ENCODE measurements at places on chromosomes 2 and 18.

GRCh38 chr2:204370172-204370718 lies 175.0 kb upstream of the PARD3B start:
- DNase-seq: no peak

DNA sequence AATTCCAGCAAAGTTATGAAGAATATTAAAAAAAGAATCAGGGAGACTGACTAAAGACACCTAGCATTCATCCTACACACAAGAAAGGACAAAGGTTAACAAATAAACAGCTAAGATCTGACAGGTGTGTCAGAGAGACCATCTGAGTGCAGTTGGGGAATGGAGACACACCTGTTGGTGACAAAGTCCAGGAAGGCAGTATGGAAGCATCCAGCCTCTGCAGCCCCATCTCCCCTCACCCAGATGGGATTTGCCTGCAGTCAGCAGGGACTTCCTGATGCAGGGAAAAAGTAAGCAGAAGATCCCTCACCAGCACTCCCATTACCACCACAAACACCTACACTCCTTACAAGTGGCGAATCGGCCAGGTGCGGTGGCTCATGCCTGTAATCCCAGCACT lies 37.9 kb downstream of the USP34 start:
- no peak for DNase-seq

DNA sequence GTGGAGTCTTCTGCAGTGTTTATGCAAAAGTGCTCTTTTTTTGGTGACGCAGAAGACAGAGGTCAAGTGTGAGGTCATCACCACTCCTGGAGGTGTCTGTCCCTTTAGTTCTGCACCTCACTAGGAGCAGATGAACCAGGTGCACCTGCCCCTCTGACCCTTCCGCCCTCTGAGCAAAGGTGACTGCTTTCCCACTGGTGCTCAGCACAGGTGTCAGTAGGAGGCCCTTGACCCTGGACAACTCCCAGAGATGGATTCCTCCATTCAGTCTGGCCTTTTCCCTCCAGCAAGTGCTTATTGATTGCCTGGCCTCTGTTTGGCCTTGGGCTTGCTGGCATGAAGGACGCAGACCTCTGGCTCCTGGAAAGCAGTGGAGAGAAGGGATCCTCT lies 8.7 kb upstream of the SLC4A3 start:
- DNase-seq: no peak

DNA sequence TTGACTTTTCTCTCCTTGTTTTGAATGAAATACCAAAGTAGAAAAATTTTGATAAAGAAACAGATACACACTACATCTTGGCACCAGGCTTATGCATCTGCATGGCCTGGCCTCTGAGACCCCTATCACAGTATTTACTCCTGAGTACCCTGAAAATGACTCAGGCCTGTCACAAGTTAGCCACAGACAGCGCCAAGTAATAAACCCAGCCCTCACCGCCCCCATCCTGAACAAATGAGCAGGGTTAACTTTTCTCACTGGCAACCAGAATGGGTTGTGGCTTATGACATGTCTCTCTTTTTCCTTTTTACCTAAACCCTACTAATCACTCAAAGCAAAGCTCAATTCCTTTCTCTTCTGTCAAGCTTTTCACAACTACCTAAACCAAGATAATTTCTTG lies 35.3 kb downstream of the SPRED2 start:
- DNase-seq: no peak

DNA sequence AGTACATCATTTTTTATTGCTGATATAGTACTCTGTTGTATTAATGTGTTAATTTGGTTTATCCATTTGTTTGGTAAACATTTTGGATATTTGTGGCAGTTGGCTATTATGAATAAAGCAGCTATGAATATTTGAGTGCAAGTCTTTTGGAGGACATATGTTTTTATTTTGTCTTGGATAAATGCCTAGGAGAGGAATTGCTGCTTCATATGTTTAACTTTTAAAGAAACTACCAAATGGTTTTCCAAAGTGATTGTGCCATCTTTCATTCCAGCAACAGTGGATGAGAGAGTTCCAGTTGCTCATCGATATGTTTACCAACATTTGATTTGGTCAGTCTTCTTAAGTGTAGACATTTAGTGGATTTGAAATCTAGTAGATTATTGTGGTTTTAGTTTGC lies 51.8 kb downstream of the MERTK start:
- DNase-seq: no peak

- DNase-seq: no peak
These were observed 342.9 kb downstream of the LRATD1 start for GRCh38 chr2:14975381-14975780.

DNA sequence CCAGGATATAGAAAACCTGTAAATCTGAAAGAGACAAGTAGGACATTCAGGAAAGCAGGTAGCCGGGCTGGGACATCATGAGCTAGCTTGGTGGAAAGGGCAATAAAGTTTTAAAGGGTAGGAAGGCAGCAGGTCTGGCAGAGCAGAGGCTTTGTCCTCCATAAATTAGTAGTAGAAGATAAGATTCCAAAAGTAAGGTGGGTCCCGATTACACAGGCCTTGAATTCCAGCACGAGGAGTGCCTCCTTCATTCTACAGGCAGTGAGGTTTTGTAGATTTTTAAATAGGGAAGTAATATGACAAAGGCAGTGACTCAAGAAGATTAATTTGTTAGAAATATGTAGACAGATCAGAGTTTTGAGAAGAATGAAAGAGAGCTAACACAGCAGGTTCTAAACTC lies 160.7 kb downstream of the DTNB start:
- DNase-seq: no peak

All from stimulated activated CD4-positive, alpha-beta T cell treated with anti-CD3 and anti-CD28 coated beads, Interleukin-2, amount 100 ng/mL, for 4 hours (primary cell).